ENCODE measurements at places on chromosomes 12 and 14.

- DNase-seq: no peak
Observed at GRCh38 chr14:29741909-29742401, 185.7 kb downstream of the PRKD1 start.

DNA sequence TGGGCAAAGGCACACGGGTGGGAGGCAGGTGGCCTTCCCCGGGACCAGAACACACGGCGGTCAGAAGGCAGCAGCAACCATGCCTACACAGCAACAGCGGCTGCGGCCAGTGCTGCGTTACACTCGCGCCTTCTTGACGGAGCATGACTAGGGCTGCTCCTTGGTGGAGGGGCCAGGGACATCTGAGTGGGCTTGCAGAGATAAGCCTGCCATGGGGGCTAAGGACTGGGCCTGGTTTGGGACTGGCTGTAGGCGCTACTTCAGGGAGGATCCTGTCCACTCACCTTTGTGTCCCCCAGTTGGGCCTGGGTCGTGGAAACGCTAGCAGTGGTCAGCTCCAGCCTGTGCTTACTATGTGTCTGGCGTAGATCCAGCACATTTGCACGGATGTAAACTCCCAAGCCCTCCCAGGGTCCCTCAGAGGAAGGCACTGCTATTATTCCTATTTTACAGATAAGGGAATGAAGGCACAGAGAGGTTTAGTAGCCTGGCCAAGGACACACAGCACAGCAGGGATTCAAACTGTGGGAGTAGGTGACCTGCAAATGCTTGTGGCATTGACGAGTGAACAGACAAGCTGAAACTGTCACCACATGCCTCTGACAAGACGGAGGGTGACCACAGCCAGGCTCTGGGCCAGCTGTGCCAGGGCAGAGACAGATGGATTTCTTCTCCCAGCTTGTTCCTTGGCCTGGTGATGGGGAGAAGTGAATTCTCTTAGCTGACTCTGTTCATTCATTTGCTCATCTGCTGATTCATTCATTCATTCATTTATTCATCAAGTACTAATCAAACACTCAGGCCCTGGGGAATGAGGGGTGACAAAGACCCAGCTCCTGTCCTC lies 31.9 kb upstream of the DLK1 start:
- no peak for DNase-seq

DNA sequence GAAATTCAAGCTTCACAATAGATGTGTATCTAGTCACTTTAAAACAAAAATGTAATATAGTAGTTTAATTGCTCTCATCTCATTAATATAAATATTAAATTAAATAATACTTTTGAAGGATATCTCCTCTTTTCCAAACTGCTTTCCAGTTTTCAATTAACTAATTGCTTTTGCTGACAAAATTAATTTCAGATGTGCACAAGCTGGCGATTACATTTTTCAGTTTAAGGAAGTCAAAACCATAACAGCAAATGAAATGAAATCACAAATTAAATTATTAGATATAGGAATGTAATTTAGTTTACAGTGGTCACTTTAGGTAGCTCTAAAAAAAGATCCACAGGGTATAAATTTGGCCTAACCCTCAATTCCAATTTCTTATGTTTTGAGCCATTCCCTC lies 362.1 kb downstream of the SLC6A15 start:
- DNase-seq: no peak

GRCh38 chr12:49583366-49584094 lies 15.6 kb upstream of the MCRS1 start:
- DNase-seq: no peak

DNA sequence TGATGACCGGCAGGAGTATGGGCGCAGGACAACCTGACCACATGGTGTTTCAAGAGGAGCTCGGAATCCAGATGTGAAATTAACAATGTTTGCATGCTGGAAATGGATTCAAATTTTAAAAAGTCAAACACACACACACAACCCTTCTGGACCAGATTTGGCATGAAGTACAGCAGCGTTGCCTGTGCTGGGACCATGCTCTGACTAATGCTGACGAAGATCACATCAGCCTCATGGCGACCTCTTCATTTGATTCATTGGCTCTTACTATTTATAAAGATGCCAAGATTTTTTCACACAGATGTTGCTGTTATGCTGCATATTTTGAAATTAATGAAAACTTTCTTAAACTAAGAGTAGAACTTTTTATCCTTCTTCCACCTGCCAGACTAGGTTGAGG lies 926.6 kb upstream of the TMEM132C start:
- DNase-seq: no peak

DNA sequence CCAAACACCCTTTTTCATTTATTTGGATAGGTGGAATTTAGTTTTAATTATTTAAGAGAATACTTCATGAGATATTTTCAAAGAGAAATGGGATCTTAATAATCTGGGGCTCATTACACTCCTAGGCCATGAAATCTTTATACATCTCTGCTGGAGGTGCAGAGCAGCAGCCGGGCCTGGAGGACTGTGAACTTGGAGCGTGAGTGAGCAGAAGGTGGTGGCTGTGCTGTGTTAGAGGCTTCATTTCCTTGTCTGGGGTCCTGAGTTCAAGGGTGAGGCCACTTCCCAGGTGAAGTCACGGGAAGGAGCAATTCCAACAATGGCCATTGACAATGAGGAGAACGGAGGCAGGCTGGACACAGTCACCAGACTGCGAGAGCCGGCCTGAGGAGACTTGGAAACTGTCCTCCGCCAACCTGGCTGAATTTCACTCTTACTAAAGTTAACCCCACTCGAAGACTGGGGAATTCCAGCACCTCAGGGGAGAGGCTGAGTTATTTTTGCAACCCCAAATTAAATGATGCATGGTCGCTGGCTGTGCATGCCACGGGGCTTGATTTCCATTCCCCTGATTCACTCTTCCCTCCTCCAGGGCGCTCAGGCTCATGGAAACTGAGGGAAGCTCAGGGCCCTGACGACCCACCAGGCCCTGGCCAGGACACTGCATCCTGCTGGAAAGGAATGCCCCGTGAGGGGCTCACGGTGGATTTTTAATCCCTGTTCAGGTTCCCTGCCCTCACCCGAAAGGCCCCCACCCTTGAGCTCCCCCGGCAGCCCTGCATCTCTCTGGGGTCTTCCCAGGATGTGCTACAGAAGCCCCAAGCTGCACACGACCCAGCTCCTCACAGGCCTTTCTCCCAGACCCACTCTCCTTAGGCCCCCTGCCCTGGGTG lies 22.6 kb upstream of the TRAF3 start:
- DNase-seq: no peak

DNA sequence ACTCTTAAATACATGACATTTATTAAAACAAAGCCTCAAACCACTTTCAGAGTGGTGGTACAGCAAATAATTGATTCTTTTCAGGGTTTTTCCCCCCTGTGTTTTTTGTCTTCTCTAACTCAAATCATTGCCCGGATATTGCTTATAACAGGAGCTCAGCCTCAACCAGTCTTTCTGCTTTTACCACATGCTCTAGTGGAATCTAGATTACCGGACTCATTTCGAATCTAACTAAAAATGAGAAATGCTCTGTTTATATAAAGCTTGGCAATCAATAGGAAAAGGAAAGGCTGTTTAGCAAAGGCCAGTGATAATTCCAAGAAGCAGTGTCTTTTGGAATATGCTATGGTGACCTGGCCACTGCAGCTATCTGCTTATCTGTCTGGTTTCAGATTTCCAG lies 161.5 kb downstream of the ETV6 start:
- DNase-seq: no peak

DNA sequence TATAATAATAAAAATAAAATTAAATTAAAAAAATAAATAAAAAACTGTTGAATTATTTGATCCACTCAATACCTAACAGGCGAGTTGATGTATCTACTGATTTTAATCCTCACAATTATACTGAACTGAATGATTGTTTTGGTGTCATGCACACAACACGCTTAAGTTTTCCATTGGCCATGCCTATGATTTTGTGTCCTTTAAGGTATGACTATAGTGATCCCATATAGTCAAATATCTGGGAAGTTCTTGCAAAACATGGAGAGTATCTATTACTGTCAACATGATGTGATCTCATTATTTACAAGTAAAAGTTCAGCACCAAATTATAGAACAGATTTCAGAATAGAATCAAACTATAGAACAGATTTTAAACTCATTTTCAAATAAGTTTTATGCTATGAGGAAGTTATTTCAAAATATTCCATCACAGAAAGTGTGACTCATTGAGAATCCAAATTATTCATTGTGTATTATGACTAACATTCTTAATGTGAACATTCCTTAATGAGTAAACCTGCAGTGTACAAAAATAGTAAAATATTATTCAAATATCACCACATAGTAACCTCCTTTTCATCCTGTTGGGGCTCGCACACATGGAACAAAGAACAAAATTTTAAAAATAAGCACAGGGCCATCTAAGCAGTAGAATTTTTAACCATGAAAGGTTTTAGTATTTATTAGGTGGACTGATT lies 190.4 kb downstream of the SLC25A21 start:
- no peak for DNase-seq

DNA sequence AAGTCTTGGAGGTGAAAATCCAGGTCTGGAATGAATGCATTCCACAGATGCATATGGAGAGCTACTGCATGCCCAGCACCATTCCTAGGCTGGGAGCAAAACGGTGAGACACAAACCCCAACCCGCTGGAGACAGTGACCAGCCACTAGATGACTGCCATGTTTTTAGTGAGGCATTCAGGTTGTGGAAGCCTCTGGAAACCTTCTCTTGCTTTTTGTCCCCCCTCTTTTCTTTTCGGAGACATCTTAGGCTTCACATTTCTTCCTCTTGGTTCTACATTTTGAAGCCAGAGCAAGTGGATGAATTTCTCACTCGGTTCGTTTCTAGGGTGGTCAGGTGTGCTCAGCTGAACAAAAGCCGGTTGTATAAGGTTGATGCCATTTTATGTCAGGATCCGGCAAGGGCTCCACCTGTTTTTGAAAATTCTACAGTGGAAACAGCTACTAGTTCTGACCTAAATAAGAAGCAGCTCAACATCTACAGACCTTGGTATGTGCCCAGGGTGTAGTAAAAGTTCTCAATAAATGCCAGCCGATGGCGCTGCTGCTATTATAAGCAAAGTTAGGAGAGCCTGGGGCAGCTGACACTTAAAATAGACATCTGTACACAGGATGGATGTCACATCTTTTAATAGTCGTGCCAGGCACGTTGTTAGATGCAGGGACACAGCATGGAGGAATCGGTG lies 1.8 kb upstream of the ZNF839 start:
- peak; percentile 48 for DNase-seq

DNA sequence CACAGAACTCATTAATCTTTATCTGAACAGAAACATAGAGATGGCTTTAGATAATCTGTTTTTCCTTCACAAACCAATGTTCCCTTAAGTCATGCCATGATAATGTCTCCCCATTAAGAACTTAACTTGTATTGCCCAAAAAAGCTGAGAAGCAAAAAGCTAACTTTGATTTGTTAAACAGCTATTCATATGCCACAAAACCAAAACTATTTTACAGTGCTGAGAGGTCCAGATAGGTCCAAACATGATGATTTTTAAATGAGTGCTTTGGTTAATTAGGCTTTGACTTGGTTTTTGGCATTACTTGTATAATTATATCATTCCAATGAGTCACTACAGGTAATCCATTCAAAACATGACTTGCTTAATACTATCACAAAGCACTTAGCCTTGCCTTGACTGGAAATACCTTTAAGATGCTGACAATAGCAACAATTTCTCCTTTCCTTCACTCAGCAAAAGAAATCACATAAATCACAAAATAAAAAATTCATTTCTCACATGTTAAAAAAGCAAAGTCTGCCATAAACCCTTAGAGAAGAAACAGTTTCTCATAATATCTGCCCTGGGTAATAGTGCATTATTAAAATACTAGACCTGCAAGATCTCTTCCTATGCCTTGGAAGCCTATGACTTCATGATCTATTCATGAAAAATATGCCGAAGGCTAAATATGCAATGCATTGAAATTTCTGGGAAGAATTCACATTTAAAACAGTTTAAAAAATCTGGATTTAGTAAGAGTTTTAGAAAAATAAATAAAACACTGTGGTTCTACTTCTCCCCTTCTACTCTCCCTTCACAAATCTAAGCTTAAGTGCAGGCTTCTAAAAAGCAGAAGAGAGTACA lies 52.0 kb upstream of the SAV1 start:
- no peak for DNase-seq

DNA sequence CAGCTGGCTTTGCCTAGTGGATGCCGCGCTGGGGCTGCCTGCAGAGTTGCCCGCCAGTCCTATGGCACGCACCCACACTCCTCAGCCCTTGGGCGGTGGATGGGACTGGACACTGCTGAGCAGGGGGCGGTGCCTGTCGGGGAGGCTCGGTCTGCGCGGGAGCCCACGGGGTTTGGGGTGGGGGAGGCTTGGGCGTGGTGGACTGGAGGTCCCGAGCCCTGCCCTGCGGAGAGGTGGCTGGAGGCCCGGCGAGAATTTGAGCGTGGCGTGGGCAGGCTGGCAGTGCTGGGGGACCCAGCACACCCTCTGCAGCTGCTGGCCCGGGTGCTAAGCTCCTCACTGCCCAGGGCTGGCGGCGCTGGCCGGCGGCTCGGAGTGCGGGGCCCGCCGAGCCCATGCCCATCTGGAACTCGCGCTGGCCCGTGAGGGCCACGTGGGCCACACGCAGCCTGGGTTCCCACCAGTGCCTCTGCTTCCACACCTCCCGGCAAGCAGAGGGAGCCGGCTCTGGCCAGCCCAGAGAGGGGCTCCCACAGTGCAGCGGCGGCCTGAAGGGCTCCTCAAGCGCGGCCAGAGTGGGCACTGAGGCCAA lies 68.1 kb downstream of the ETNK1 start:
- DNase-seq: no peak

GRCh38 chr14:38989922-38990546 lies 113.0 kb downstream of the SEC23A start:
- DNase-seq: no peak

DNA sequence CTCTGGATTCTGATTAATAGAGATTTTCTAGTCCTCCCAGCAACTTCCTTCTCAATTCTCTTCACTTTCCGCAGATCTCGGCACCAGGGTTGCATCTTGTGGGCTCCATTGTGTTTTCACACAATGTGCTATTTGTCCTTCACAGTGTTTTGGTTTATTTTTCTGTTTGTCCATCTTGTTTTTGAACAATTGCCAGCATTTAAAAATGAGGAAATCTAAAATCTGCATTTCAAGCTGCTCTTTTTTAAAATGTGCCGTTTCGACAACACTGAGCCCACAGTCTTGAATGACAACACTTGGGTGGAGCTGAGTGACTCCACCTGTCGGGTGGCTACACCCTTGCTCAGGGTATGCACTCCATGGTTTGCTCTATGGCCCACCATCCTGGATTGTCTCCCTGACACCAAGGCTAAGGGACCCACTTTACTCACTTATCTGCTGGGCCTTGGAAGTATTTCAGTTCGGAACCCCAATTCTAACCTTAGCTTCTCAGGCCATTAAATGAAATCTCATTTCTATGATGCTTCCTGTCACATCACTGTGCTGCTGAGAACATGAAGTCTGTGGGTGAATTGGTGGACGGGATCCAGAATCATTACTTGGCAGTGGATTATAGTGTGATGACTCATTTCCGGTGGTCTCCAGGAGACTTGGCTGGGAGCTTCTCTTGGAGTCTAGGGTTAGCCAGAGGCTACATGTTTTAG lies 3.4 kb upstream of the MYRFL start:
- no peak for DNase-seq
